ENCODE measurements at places on chromosomes 2 and 18. TPM values are rescaled to one million over a fixed set of nuclear protein-coding genes. Genes with fewer than 3 reads are reported as not detected.
A peak's percentile ranks its signal among the peaks of the same experiment; 100 is the strongest.

The GATA6 gene
- total RNA-seq = 0.26 TPM

DNA sequence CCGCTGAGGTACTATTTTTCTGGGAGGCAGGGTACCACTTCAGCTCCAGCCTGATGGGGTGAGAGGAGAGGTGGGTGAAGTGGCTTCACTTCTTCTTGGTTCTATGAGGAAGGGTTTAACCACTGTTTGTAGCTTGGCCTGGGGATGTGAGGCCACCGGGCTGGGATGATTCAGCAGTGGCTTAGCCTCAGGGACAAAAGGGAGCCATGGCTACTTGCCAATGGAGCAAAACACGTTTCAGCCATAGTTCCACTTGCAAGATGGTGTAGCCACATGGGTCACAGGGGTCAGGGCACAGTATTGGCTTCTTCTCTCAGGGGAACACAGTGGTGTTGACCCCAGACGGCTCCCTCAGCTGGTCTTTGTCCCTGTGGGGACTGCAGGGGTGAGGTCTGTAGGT is 14.9 kb downstream of the ZDBF2 start:
- no peak for DNase-seq
- H3K27ac ChIP-seq = no peak overlapping the region
- no peak overlapping the region for H3K4me3 ChIP-seq
- H3K27me3 ChIP-seq = no peaks in the 10 kb centered on the region

- peaks cover 6% of the 10 kb centered on the region for H3K4me1 ChIP-seq
- H3K27me3 ChIP-seq = no peaks in the 10 kb centered on the region
- H3K4me3 ChIP-seq = no peak overlapping the region
- H3K36me3 ChIP-seq = peaks cover 25% of the 10 kb centered on the region
- no peak overlapping the region for H3K27ac ChIP-seq
These were observed 69.5 kb downstream of the LAMA1 start for GRCh38 chr18:7048081-7048480.

GRCh38 chr2:156538083-156538504 is 101.9 kb downstream of the GPD2 start:
- no peaks in the 10 kb centered on the region for H3K36me3 ChIP-seq
- H3K27ac ChIP-seq = no peak overlapping the region
- no peaks in the 10 kb centered on the region for H3K4me1 ChIP-seq
- no peak overlapping the region for H3K4me3 ChIP-seq
- no peaks in the 10 kb centered on the region for H3K27me3 ChIP-seq
- DNase-seq = no peak

DNA sequence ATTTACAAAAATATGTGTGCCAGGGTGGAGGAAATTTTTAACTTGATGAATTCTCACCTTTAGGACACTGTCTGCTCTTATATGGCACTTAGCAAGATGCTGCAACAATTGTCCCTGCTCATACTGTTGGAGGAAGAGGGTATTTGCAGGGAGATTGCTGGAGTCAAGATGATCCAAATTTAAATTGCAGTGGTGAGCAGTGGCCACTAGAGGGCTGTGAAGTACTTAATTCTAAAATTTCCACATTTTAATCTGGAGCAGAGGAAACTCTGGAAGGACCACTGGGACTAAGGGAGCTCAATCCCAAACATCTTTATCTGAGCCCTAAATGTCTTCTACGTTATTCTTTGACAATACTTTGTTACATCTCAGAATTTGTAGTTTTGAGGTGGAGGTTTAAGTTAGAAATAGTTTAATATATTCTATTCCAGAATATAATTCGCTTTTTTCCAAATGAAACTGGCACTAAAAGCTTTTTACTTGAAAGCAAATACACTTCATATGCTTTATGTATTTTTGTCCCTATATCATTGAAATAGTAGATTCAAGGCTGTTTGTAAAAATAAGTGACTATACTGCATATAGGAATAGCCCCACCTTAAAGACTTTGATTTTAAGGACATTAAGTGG is 33.0 kb upstream of the PTH2R start:
- H3K36me3 ChIP-seq = no peaks in the 10 kb centered on the region
- H3K27me3 ChIP-seq = no peaks in the 10 kb centered on the region
- no peak overlapping the region for H3K4me3 ChIP-seq
- no peak overlapping the region for H3K27ac ChIP-seq
- DNase-seq = peak; percentile 70
- H3K4me1 ChIP-seq = peaks cover 13% of the 10 kb centered on the region
